ENCODE measurements at places on chromosomes 7 and 10.

DNA sequence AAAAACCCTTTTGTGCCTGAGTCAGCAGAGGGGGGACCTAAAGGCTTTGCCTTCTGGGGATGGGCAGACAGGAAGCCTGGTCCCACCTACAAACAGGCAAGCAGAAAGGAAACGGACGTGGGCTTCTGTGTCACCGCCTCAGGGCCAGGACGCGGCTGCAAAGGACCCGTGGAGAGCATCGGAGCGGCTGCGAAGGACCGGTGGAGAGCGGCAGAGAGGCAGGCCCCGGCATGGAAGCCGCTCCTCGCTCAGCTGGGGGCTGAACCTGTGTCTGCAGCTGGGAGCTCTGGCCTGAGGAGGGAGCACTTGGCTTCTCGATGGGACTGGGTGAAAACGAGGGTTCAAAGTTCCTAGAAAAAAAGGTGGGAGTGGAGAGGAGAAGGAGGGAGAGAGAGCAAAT is 125.4 kb upstream of the PPP2R2D start:
- DNase-seq, result no peak

GRCh38 chr7:20470726-20471125 is 140.0 kb downstream of the ITGB8 start:
- no peak for DNase-seq

DNA sequence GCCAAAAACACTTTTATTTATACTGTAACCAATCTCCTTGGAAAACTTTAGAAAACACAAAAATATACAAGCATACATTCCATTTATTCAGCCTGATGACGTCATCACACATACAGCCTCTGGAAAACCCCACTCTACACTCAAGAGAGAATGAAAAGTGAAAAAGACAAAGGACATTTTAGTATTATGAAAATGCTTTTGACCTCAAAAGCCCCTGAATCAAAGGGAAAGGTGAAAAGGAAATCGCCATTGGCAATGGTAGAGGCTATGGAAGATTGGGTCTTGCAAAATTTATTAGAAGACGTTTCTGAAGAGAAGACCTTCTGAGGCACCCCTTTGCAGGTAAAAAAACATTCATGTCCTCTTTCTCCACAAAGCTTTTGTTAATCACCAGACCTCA is 82.9 kb upstream of the STRIP2 start:
- peak; percentile 26 for DNase-seq

GRCh38 chr7:115526278-115526677 is 504.3 kb downstream of the TFEC start:
- DNase-seq, result no peak

DNA sequence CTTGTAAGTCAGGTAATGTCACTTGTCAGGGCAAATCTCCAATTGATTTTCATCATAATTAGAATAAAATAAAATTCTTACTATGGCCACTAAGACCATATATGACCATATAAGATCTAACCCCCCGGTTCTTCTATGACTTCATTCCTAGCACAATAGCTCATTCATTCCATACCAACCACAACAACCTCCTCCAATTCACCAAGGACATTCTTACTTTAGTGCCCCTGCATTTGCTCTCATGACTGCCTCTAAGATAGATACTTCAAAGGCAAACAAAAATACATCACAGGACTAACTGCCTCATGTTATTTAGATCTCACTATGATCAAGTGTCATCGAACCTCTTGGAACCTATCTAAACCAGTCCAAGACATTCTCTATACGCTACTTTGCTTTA is 90.8 kb downstream of the SNX13 start:
- DNase-seq, result peak; percentile 81

All from EH (cell line).